ENCODE measurements at places on chromosomes 1 and 21.
A peak's percentile ranks its signal among the peaks of the same experiment; 100 is the strongest.

DNA sequence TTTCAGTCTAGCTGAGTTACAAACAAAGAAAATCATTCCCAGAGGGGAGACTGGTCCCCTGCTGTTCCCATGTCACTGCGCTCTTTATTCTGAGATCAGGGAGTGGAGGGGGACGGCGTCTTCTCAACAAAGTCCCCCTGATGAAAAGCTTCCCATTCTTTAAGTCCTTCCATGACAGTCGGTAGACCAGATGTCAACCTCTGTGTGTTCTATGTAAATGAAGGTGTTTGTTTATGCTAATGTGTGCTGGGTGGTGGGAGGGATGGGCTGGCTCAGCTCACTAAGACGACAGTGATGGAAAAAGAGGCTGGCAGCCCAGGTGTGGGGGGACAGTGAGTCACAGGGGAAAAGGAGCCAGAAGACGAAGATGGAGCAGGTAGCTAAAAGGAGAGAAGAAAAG, 148.2 kb upstream of the KLHDC7A start:
- no peak for DNase-seq

- no peak for DNase-seq
Measured at GRCh38 chr1:23911921-23912320, 1.2 kb downstream of the CNR2 start.

DNA sequence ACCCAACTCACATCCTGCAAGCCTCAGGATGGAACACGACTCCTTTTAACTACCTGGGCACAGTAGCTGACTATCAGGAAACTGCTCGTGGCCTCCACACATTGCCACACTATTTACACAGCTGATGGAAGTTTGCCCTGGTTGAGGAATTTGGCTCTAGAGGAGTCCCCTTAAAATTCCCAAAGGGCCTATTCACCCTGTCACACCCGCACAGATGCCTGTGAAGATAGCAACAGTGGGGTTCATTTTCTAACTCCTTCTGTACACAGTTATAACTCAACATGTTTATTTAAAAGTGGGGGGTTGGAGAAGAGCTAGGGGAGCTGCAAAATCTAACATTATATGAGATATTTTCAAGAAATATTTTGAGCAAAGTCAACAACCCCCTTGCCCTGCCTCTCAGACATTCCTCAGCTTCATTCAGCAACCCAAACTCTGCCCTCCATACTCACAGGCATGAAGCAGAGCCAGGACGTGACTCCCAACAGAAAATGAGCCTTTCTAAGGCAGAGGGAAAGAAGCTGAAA, 35.8 kb upstream of the CCN1 start:
- no peak for DNase-seq

- peak; percentile 30 for DNase-seq
Measured at GRCh38 chr1:156126043-156126629, 11.6 kb downstream of the LMNA start.

DNA sequence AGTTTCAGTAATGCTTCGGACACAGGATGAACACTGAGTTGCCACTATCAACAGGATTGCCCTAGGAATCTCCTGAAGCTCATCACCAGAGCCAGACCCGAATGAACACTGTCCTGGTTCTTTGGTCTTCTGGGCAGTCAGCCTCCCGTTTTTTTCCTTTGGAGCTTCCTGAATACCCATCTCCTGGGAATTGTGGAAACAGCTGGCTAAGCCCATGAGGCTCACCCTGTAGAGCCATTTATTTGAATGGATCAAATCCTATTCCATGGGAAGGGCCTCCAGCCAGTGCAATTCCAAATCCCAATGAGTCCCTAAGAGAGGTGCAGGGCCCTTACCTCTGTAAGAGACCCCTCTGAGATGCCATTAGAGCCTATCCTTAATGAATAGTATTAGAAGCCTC, 5.9 kb downstream of the RCSD1 start:
- DNase-seq: no peak

GRCh38 chr1:33560680-33561079, 88.2 kb downstream of the ZSCAN20 start:
- DNase-seq: no peak

GRCh38 chr1:173095632-173096031, 44.9 kb upstream of the TNFSF18 start:
- DNase-seq: no peak

DNA sequence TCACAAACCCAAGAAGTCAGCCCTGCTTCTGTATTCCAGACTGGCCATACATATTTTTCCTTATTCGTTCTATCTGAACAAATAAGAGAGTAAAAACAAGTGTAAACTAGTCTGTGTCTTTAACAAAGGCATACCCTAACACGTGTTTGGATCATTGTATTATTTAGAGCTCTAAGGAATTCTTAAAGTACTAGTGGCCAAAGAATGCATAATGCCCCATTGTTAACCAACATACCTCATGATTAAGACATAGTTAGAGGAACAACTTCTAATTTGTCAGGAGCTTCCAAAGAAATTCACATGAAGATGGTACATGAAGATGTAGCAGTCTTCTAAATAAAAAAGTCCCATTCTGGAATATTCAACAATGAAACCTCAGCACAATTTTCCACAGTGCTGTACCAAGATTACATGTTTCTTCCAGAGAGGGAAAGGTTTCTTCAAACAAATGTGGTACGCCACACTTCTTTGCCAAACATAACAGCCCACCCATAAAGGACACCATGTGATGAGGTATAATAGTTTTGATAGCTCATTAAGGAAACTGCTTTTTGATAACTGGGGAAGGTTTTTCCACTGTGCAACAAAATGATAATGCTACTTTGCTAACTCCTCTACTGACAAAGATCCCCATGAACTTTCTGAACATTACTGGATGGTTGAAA, 5.0 kb downstream of the PALMD start:
- no peak for DNase-seq

GRCh38 chr1:928825-929661, 5.3 kb downstream of the SAMD11 start:
- DNase-seq: no peak

- no peak for DNase-seq
Measured at GRCh38 chr21:15446223-15446622, 283.6 kb upstream of the USP25 start.

GRCh38 chr1:245827301-245827700, 672.5 kb downstream of the KIF26B start:
- no peak for DNase-seq

DNA sequence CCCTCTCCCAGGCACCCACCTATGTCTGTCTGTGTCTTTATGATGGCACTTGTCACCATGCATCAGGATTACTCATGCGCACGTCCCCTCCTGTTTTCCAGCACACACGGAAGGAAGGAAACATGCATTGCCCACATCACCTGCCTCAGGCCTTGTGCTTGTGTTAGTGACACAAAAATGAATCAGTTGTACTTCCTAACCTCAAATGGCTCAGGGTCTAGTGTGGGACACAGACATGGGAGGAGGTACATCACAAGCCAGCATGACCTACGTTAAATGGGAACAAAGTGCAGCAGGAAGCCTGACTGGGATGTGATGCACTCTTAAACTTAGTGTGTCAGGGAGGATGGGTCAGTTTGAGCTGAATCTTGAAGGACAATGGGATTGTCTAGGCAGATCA, 126.7 kb downstream of the TRABD2B start:
- DNase-seq: no peak

DNA sequence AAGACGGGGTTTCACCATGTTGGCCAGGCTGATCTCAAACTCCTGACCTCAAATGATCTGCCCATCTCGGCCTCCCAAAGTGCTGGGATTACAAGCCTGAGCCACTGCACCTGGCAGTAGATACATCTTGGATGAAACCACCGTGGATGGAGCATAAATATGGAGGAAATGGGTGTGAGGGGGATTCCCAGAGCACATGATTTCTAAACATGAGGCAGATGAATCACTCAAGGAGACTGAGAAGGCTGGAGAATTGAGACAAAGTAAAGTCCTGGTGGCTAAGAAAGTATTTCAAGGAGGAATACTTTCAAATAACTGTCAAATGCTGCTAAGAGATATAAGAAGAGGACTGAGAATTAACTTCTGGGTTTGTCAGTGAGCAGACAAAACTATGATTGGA, 5.4 kb upstream of the PGBD5 start:
- no peak for DNase-seq

- no peak for DNase-seq
Measured at GRCh38 chr1:115331558-115332331, 6.3 kb downstream of the NGF start.

DNA sequence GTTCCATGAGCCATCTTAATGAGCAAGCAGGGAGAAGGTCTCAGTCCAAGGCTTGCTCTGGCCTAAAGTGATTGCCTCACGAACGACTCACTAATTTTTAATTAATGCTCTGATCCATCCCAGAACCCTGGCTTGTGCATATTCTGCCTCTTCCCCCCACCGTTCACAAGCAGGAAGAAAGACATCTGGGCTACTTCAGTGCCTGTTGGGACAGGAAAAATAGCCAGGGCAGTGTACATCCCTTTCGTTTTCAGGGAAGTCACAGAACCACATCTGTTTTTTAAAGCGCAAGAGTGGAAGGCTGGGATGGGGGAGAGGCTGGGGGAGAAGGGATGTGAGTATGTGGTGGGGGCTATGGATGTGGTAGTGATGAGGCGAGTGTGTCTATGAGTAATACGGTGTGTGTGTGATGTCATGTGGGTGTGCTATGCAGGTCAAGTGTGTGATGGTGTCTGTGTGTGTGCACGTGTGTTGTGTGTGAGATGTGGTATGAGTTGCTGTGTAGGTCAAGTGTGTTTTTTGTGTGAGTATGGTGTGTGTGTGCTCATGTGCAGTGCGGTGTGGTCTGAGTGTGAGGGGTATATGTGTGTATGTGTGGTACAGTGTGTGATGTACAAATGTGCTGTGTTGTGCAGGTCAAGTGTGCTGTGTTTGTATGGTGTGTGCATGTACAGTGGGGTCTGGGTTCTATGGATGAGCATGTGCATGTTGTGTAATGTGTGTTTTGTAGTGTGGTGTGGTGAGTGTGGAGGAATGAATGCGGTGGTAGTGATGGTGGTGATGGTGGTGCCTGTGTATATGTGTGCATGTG, 64.9 kb upstream of the SYT6 start:
- DNase-seq: no peak

GRCh38 chr1:19676438-19676922, 11.8 kb downstream of the HTR6 start:
- DNase-seq: no peak

DNA sequence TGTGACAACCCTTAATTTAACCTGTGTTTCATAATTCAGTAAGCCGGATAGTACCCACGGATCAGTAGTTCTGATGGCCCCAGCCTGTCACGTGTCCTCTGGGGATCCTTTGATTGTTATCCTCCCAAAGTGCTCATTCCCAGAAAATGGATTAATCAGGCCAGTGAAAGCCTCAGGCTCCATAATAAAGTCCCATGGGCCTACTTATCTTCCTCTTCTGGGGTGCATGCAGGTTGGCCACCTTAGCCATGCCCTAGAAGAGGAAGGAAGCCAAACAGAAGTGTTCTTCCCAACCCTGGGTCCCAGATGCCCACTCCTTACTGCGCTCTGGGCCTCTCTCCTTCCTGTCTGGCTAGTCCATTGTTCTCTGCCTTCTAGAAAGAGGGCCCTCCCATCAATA, 146.1 kb downstream of the EDEM3 start:
- DNase-seq: no peak

DNA sequence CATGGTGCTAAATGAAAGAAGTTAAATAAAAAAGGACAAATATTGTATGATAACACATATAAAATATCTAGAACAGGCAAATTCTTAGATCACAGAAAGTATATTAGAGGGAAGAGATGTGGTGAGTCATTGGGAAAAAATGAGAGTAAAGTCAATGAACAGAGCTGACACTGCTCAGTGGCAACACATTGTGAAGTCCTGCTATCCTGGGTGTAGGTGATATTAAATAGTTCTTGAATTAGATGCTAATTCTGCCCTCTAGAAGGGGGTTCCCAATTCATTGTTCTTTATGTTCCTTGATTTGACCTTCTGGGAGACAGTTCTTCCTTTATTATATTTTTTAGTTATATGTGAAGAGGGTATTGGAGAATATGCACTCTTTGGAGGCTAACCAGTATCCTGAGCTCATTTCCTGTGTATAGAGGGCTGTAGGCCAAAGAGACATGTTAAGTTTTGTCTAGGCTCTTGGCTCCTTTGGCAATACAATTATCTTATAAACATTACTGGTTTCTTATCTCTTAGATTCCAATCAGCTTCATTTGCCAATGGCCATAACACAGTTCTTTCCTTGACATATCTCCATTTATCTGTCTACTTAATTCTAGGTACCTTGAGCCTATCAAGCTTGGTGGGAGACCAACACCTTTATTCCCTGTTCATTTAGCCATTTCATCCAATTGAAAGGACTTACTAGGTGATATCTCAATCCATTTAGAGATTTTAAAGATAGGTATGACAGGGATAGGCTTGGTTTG, 6.6 kb upstream of the SLC35A3 start:
- DNase-seq: no peak

DNA sequence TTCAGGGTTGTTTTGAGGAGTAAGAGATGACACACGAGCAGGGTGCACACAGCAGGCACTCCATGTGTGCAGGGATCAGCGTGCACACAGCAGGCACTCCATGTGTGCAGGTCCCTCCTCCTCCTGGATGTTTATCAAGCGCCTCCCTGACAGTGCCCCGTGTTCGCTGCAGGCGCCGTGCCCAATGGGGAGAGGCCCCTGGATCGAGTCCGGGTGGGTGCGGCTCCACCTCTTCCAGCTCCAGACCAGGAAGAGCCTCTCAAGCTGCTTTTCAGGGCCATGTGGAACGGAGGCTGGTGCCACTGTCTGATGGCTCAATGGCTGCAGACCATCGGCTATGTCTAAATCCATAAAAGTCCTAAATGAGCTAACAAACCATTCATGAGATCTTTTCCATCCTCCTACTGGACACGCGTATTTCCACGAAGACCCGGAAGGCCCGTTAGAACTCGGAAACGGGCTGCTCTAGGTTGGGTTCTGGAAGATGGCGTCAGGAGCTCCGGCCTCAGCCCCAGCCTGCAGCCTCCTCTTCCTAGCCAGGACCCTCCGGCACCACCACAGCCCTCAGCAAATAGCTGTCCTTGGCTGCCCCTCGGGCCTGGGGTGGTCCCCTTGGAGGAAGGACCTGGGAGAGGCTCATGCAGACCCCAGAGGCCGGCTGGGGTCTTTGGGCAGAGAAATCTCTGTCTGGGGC, 36.0 kb downstream of the RRP1 start:
- no peak for DNase-seq

DNA sequence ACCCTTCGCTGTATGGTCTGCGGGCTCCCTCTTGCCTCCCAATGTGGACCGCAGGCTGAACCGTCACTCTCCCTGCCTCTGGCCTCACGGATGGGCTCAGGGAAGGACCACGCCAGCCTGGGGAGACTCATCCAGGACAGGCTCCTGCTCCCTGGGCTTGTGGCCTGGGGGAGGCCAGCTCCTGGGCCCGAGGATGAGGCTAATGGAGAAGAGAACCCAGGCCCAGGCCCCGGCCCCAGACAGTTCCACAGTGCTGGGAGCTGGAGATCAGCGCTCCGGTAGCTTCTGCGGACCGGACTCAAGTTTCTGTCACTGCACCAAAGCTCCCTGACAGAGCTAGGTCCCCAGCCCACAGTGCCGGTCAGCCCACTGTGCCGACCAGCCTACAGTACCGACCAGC, 13.4 kb upstream of the PLEKHG5 start:
- no peak for DNase-seq

- no peak for DNase-seq
Measured at GRCh38 chr1:89604414-89604735, 28.5 kb upstream of the LRRC8C start.
